ENCODE measurements at places on chromosomes 11 and 22.

DNA sequence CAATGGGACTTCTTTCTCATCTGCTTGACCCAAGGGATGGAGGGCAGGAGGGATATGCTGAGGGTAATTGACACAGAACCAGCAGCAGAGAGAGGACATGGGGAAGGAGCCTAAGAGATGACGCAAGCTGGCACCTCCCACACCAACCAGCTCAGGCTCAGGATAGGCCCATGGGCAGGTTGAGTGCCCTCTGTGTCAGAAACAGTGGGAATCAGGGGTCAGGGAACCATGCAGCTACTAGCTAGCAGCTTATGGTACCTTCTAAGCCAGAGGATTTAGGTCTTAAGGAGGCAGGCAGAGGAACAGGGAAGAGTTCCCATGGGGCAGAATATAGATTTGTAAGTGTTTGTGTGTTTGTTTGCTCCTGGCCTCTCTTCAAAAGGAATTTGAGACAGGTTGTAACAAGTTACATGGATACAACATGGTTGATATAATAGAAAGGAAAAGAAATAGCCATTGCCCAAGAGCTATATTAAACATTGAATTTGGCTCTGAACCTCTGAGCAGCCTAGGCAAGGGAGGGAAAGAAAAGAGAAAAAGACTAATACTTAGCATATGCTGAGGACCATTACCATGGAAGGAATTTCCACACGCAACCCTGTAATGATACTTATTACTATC, 39.9 kb upstream of the NAV2 start:
- DNase-seq = no peak

DNA sequence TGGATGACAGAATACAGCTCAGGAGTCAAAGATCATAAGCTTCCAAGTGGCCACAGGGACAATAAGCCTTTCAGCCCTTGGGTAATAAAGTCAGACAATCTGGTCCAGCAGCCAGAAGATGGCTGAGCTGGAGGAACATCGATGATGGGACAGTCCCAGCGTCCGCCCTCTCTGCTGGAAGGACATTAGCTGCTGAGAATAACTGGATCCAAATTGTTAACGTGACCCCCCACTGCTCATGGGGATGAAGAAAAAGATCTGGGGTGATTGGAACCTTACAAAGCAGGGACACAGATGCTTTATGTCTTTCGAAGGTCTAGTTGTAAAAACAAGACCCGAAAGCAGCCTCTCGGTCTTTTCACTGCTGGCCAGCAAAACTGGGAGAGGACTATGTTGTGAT, 71.0 kb downstream of the IGLL5 start:
- DNase-seq = no peak

DNA sequence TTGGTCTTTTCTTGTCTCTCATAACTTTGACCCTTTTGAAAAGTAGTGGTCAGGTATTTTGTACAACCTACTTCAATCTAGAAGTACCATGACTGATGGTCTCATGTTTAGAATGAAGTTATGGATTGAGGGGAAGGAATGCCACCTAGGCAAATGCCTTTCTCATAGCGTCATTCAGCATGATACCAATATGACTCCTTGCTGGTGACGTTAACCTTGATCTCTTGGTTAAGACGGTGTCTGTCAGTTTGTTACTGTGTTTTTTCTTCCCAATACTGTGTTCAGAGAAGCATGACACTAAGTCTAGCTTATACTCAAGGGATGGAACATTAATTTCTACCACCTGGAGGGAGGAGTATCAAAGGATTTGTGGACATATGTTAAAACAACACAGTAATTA, 130.9 kb downstream of the KIF18A start:
- no peak for DNase-seq

DNA sequence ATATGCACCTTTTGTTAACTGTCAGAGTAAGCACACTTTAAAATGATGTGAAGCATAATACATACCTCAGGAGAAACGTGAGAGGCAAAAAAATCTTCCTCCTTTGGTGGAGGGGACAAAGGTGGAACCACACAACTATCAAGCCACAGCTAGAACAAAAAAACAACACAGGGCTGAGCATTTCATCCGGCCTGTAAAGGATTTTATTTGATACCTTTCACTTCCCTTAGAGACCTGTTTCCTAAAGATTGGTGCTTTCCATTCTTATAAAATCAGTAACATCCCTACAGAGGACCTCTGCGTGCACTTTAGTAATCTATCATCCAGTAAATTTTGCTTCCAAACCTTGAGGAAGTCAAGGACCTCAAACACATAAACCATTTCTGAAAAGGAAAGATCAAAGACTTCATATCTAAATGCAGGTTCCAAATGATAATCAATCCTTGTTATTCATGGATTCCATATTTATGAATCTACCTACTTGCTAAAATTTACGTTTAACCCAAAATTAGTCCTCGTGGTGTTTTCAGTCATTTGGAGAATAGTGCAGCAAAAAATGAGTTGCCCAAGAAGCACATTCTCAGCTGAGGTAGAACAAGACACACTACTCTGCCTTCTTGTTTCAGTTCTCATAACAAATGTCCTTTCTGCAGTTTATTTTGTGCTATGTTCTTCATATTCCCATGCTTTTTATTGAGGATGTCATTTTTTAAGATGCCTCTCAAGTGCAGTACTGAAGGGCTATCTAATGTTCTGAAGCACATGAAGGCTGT, 22.7 kb downstream of the ARFGAP3 start:
- DNase-seq = no peak

- no peak for DNase-seq
Observed at GRCh38 chr22:31503211-31503964, 7.1 kb downstream of the SFI1 start.

Measured in stimulated activated CD8-positive, alpha-beta memory T cell treated with anti-CD3 and anti-CD28 coated beads, Interleukin-2, amount 100 ng/mL, for 48 hours (primary cell).